Stimulated activated CD4-positive, alpha-beta T cell treated with anti-CD3 and anti-CD28 coated beads, Interleukin-15, amount 100 ng/mL, for 24 hours (primary cell): ENCODE measurements at places on chromosomes 1 and 21.

GRCh38 chr21:38958323-38958705 lies 152.6 kb downstream of the ETS2 start:
- DNase-seq: no peak

- peak; percentile 64 for DNase-seq
These were observed 8.9 kb upstream of the LEMD1 start for GRCh38 chr1:205430696-205431305.

DNA sequence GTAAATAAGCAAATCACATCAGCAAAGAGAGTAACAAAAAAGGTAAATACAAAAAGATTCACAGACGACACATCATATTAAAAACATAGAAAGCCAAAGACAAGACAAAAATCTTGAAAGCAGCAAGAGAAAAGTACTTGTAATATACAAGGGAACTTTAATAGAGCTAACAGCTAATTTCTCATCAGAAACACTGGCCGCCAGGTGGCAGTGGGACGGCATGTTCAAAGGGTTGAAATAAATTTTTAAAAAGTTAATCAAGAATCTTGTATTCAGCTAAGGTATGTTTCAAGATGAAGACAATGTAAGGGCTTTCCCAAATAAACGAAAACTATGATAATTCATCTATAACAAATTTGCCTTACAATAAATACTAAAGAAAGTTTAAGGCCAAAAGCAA lies 358.1 kb downstream of the LRRIQ3 start:
- DNase-seq: peak; percentile 16

GRCh38 chr1:42392255-42392654 lies 11.7 kb downstream of the RIMKLA start:
- DNase-seq: no peak

GRCh38 chr1:92310185-92310597 lies 11.3 kb downstream of the RPAP2 start:
- no peak for DNase-seq

GRCh38 chr1:226627050-226627755 lies 78.6 kb downstream of the STUM start:
- DNase-seq: no peak

GRCh38 chr1:20727746-20728316 lies 4.7 kb downstream of the SH2D5 start:
- DNase-seq: no peak

DNA sequence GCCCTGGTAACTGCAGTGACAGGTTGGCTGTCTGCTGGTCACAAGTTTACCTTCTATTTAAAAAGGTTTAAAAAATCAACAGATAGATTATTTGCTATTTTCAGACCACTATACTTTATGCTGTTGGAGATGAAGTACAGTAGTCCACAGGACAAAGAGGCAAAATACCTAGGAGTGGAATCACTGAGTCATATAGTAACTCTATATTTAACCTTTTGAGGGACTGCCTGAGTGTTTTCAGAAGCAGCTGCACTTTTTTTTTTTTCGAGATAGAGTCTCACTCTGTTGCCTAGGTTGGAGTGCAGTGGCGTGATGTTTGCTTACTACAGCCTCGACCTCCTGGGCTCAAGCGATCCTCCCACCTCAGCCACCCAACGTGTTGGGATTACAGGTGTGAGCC lies 11.7 kb downstream of the CNIH4 start:
- DNase-seq: no peak

- no peak for DNase-seq
These were observed 8.6 kb upstream of the NTNG1 start for GRCh38 chr1:107132195-107132594.

DNA sequence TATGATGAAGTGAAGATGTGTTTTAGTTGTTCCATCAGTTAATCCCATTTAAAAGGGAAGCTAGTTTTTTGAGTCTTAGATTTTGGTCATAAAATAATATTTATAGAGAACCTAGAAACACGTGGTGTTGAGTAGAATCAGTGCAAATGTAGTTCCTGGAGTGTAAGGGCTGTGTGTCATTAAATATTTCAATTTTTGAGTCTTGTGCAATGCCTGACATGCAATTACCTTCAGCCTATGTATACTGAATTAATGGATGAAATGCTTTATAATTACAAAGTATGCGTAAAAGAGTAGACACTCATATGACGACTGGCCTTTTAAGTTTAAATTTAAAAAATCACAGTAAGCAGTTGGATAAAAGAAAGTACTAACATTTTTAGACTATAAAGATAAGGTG lies 75.0 kb downstream of the NEK7 start:
- DNase-seq: no peak

- peak; percentile 23 for DNase-seq
These were observed 8.6 kb upstream of the LRRC8B start for GRCh38 chr1:89516055-89516454.

- DNase-seq: no peak
These were observed 9.7 kb downstream of the ATP2B4 start for GRCh38 chr1:203636291-203636690.

- no peak for DNase-seq
These were observed 77.5 kb downstream of the BRINP2 start for GRCh38 chr1:177248258-177248657.

DNA sequence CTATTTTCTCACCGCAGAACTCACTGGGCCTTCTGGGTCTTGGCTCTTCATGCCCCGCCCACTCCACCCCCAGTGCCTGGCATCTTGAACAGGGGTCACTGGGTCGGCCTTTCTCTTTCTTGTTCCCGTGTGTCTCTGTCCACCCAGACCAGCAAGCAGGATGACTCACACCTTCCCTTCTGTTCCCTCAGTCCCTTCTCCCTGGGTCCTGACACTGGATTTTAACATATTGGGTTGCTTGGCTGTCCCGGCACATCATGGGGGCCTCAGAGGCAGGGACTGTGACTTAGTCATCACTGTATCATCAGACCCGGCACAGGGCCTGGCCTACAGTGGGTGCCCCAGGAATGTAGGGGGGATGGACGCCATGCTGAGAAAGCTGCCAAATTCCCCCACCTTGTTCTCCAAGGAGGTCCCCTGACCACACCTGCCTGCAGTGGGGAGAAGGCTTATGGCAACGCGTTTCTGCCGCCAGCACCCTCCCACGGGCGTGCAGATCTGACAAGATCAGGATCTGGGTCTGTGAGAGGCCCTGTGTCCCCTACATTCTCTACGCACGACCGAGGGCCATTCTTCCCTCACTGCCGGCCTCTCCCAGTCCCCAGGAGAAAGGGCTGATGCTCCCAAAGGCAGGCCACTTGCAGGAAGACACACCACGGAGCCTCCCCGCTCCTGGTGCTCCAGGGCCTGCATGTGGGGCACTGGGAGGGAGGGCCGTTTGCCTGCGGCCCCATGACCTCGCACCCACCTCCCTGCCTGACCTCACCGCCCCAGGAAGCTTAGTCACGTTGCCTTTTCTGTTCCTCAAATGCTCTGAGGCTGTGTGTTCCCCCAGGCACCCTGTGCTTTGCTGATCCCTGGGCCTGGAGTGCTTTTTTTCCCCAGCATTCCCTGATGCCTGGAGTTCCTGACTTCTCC lies 157.2 kb upstream of the TMEM51 start:
- DNase-seq: no peak

DNA sequence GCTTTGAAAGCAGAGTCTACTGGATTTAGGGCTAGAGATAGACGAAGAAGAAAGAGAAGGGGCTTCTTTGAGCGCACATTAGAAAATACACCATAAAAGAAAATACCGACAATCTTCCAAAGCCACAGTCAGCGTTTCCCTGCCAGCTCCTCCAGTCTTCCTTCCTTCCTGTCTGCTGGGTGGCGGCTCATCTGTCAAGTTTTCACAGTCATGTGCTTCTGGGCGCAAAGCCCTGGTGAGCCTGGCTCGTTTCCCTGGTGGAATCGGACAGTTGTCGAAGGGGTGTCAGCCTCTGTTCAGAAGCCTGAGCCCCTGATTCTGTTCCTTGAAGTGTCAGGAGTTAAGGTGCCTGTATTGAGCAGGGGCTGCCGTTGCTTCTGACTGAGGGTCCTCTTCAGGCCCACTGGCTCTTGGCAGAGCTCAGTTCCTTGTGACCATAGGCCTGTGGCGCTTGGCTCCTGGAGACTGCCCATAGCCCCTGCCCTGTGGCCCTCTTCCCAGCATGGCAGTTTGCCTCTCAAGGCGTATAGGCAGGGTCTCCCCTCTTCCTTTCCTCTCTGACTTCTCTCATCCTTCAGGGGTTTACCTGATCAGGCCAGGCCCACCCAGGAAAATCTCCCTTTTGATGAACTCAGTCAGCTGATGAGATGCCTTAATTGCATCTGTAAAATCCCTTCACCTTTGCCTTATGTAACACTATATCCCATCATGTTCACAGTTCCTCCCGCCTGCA lies 58.6 kb downstream of the ADARB1 start:
- no peak for DNase-seq

GRCh38 chr1:67977756-67978155 lies 72.7 kb downstream of the DIRAS3 start:
- no peak for DNase-seq

DNA sequence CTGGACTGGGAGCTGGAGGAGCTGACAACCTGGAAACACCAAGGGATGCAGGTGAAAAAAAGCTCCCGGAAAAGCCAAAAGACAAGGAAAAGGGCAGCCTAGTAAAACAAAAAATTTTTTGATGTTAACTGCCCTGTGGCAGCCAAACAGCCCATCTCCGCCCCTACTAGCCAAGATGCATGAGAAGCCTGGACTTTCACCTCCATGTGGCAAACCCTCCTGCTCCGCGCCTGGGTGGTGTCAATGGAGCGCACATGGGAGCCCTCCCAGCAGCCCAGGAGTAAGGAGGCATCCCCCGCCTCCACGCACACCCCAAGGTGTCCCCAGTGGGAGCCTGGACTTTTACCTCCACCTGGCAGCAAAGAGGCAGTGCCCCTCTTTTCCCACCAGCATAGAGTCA lies 30.5 kb downstream of the LEMD1 start:
- no peak for DNase-seq

DNA sequence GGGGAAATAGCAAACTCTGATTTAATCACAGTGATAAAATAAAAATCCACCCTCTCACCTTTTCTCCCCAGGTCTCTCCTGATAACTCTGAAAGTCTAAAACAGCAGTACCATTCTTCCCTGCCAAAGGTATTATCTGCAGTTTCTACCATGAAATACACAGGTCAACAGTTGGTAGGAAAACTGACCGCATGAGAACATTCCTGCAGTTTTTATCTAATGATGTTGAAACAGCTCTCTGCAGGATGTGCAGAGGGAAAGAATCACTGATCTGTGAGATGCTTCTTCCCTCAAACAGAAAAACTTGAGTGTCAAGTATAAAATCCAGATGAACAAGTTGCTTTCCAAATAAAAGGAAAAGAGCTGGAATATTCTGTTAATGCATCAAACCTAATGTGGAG lies 39.1 kb downstream of the KCNJ6 start:
- DNase-seq: no peak

DNA sequence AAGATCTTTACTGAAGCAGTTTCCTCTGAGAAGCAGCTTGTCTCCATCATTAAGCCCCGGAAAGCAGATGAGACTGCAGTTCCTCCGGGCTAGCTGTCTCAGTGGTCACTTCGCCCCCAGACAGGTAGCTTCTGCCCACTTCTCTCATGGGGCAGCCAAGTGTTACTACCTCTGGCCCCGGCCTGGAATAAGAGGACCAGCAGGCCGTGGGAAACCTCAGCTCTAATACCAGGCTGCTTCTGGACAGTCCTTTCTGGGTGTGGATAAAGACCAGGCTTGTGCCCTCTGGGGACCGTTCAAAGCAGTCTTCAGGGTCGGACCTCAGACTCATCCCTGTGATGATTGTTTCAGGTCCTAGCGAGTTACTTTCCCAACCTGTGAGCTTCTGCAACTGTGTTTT lies 54.8 kb downstream of the RUNX3 start:
- DNase-seq: no peak

DNA sequence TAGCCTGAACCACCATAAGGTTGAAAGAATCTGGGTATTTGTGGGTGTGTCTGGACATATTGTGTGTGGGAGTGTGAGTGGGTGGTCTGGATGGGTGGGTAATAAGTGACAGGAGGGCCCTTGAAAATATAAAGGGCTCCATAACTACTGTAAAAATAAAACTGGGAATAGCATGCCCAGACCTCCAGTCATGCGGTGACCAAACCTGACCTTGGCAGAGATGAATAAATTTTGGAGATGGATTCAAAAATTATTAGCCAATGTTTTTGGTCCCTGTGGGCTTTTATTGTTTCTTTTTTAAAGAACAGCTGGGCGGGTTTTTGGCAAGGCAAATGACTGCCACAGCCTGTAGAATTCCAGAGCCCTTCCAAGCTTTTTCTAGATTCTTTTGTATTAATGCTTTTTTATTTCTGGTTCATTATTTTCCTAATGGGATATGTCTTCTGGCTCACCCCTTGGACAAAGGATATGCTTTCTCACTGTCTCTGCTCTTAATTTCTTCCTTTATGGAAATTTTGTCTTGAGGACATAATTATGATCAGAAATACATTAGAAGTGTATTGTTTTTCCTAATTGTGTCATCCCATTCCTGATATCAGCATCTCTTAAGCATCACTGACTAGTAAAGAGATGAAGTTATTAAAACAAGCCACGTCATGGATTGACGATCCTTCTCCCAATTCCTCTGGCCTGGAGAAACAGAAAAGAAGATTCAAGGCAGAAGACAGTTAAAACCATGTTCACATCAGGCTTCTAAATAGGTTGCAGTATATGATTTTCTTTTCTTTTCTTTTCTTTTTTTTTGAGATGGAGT lies 69.5 kb downstream of the NTMT2 start:
- no peak for DNase-seq

DNA sequence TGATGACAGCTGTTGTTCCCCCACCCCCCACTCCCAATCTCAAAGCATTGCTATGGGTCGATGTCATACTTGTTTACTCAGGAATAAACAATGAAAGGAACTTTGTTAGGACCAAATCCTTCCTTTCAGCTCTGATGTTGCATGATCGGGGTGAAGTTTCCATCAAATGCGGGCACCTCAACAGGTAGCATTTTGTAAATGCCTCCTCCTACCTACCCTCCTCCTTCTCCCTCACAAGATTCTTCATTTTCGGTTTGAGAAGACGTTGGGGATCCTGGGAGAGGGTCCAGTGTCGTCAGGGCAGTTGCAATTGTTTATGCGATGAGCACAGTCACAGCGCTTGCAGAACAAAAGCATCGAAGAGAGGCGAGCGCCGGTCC lies 758 bp upstream of the HUNK start:
- no peak for DNase-seq

- DNase-seq: no peak
These were observed 10.8 kb downstream of the FNDC5 start for GRCh38 chr1:32859915-32860314.

DNA sequence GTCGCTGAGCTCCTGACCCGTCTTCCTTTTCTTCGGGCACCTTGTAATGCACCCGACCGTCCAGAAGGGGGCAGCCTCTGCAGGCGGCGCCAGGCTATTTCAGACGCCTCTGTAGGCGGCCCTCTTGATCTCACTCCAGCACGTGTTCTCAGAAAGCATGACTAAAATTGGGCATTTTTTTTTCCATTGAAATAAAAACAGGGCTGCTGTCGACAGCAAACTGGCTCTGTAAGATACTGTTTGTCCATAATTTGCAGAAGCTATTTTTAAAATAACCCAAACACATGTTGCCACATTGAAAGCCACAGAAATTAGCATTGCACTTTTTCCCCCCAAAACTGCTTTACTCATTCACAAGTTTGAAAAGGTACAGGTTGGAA lies 78.0 kb downstream of the STUM start:
- DNase-seq: peak; percentile 86
